ENCODE measurements at places on chromosomes 16 and 17.

DNA sequence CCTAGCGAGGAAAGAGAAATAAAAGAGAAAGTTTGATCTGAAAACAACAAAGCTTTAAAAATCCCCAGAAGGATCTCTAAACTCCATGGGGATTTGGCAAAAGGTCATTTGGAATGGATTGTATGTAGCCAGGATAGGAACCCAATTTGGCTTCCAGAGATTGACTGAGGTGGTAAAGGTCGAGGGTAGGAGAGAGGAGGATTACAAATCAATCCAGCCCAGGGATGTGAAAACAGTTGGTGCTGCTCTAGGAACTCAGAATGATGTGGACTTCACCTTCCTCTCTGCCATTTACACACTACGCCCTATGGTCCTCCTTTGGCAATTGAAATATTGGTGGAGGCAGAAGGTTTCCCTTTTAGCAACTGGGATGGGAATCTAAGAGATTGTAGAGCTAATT, 18.8 kb upstream of the SMIM36 start:
- no peak for DNase-seq

- no peak for DNase-seq
Observed at GRCh38 chr17:36500745-36501225, 14.3 kb downstream of the ZNHIT3 start.

GRCh38 chr16:32116080-32116479, 137.0 kb upstream of the TP53TG3D start:
- DNase-seq = no peak

GRCh38 chr16:69084289-69084688, 21.2 kb upstream of the HAS3 start:
- DNase-seq = no peak

GRCh38 chr16:57435838-57436237, 11.3 kb downstream of the CIAPIN1 start:
- DNase-seq = no peak

DNA sequence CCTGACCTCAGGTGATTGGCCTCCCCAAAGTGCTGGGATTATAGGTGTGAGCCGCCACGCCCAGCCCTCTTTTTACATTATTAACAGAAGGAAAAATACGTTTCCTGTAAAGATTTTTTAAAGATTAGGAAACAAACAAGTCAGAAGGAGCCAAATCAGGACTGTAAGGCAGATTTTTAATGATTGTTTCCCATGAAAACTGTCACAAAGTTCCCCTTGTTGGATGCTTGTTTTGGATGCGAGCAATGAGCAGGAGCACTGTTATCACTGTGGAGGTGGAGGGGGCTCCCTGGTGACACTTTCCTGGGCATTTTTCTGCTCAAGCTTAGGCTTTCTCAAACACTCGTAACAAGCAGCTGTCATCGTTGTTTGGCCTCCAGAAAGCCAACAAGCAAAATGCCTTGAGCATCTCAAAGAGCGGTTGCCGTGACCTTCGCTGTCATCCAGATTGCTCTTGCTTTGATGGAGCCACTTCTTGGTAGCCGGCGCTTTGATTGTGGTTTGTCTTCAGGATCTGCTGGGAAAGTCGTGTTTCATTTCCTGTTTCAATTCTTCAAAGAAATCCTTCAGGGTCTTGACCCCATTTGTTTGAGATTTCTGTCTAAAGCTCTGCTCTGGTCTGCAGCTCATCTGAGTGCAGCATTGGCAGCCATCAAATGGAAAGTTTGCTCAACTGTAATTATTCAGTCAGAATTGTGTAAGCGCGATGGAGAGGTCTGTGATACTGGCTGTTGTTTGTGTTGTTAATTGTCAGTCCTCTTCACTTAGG, 128.7 kb downstream of the RPTOR start:
- no peak for DNase-seq

Data from NCI-H1092 treated with DMSO at 0.1 percent for 48 hours (cell line).